ENCODE measurements at places on chromosomes 6 and 20.

DNA sequence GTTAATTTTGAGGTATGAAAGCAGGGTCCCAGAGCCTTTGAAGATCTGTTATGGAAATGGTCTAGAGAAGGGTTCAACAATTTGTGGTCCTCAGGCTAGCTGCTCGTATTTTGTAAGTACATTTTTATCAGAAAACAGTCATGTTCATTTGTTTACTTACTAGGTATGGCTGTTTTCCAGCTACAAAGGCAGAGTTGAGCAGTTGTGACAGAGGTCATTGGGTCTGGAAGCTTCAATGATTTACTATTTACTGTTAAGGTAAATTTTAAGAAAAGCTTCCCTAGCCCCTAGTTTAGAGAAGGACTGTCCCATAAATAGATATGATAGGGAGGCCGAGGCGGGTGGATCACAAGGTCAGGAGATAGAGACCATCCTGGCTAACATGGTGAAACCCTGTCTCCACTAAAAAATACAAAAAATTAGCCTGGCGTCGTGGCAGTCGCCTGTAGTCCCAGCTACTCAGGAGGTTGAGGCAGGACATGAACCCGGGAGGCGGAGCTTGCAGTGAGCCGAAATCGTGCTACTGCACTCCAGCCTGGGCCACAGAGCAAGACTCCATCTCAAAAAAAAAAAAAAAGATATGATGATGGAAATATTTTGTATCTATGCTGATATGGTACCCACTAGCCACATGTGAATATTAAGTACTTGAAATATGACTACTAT is 538.4 kb upstream of the CITED2 start:
- no peak for DNase-seq

- peak; percentile 64 for DNase-seq
Measured at GRCh38 chr6:139841794-139842215, 467.4 kb upstream of the CITED2 start.

DNA sequence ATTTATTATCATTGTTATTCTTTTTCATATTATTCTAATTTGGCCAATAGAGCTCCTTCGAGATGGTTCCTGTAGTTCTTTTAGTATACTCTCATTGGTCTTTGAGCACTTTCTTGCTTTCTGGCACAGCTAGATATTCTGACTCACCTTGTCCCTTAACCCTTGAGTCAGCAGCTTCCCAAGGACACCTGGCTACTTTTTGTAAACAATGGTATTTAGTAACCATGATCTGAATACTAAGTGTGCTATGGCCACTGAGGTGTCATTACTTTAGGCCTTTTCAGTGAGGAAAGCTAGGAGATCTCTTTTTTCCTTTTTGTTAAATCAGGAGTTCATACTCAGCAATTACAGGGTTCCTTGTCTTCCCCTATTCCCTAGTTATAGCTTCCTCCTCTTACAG is 126.5 kb upstream of the CITED2 start:
- DNase-seq, result no peak

GRCh38 chr6:15804164-15805154 is 141.6 kb upstream of the DTNBP1 start:
- DNase-seq, result no peak

DNA sequence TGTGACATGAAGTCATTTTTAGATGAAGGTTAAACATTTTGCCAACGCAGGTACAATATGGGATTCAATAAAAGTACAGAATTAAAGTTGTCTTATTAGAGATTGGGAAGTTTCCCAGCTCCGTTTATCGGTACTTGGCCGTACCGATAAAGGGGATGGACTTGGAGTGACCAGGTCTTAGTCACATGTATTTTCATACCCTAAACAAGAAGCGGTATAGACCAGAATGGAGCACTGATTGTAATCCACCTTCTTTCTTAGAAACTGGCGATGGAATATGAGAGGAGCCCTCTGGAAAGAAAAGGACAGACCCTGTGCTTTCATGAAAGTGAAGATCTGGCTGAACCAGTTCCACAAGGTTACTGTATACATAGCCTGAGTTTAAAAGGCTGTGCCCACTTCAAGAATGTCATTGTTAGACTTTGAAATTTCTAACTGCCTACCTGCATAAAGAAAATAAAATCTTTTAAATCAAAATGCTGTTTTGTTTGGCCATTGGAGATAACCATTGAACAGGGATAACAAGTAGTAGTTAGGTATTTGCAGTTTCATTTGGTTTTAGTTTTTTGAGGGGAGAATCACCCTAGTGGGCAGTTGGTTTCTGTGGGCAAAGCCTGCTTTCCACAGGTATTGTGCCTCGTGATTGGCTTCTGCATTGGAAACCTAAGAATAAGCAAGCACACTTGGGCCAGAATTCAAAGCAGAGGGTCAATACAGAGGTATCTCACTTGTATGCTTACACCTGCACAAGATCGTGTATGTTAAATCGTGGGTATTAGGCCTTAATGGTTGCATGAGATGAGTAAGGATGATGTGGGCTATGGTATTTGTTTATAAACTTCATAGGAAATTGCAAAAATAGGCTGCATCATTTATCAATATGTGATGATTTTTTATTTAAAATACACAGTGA is 11.2 kb upstream of the ZNFX1 start:
- DNase-seq, result no peak

DNA sequence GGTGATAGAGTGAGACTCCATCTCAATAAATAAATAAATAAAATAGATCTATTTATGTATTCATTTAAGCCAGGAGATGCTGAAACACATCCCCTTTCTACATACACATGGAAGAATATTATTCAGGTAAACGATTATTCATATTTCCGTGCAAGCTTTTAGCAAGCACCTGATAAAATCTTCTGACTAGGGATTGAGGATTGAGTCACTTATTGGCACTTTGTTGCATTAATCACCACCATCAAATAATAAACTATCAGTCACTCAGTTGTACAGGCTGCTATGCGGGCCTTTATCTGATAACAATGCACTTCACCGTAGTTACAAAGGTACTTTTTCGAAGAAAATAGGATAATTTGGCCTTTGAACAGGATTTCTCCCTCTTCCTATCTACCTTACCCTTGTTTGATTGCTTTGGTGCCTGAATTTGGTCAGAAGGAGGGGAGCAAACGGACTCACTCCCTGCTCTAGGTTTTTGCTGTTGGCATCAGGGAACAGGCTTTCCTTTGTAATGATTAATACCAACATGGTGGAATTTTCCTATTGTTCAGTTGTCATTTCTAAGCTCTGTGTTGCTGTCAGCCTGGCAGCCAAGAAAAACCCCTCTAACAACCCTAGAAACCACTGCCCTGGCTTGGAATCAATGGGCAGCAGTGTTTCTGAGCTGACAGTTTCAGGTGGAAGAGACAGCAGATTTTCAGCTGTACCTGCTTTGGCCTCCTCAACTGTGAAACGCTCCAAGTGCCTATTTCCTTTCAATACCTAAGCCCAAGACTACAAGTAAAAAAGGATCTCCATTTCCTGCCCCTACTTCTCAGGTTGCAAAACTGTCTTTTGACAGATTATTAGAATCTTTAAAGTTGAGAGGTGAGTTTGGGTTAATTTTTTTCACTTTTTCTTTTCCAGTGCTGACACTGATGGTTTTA is 63.0 kb downstream of the MYB start:
- DNase-seq, result no peak

DNA sequence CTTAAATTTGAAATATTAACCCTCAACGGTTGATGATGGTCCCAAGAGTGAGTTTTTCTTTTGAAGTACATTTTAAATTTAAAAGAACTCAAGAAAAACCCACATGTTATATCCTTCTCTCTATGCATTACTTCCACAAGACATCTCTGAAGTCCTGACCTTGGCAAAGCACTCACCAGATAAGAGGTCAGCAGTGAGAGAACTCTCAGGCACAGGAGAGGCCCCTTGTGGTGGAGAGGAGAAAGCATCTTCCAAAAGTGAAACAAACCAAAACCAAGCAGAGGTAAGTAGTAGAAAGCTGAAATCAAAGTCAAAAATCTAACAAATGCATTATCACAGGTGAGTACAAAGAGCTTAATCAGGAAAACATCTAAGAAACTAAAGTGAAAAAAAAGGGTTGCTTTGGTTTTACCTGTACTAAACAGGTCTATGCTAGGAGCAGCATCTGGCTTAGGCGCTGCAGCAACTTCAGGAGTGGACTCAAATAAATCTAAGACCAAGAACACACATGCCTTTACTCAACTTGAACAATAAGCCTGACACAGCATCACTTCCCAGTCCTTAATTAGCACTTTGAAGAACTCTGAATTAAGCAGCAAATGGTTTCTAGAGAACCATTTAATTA is 80.5 kb downstream of the PRSS35 start:
- peak; percentile 50 for DNase-seq

DNA sequence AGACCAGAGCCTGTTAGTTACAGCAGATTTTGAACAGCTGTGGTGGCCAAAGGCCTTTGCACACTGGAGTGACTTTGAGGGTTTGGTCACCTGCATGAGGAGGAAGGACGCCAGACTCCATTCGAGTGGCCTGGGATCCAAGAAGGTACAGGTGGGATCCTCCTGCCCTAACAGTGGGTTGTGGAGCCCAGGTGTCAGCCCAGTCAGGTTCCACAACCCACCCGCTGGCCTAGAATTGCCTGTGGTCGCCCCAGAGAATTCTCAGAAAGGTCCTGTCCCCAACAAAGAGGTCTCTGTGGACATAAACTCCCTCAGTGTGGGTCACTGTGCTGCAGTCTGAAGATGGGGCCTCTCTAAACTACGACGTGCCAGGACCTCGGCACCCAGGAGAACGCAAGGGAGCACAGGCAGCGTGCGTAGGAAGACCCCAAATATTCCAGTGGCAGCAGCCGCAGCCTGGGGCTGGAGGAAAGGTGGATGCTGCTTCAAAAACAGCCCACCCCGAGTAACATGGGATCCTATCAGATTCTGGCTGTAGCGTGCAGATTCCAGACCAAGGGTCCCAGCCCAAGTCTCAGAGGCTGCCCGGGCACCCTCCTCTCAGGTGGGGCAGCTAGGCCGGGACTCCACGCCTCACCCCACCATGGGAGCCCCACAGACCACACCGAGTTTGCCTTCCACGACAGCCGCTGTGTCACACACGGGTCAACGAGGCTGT is 16.0 kb downstream of the ACSS1 start:
- DNase-seq, result no peak

GRCh38 chr6:90000864-90001731 is 106.8 kb downstream of the GJA10 start:
- DNase-seq, result no peak
